ENCODE measurements at places on chromosomes 12 and 14.

- DNase-seq = no peak
These were observed 24.3 kb downstream of the NCOR2 start for GRCh38 chr12:124543052-124543589.

- DNase-seq = no peak
These were observed 473.0 kb downstream of the RAD51B start for GRCh38 chr14:68292441-68293215.

DNA sequence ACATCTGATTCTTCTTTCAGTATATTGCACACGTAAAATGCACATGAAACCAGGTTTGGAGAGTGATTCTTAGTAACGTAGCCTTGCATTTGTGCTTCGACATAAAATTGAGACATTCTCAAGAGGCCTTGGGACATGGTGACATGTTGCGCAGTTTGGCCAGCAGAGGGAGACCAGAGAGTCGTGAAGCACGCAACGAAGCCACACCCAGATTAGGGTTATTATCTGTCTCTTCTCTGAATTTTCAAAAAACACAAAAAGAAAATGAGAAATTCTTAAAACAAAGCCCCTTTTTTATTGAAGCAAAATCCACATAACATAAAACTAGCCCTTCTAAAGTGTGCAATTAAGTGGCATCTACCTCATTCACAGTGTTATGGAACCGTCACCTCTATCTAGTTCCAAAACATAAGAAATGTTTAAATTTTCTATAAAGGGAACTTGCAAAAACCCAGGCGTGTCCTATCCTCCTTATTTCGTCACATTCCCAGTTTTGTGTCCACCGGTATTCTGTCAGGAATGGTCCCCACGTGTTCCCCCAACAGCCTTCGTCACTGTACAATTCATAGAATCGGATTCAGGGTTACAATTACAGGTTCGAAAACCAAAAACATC, 108.8 kb upstream of the ATF7IP start:
- peak; percentile 48 for DNase-seq

GRCh38 chr14:71006200-71006563, 98.9 kb downstream of the PCNX1 start:
- DNase-seq = no peak

DNA sequence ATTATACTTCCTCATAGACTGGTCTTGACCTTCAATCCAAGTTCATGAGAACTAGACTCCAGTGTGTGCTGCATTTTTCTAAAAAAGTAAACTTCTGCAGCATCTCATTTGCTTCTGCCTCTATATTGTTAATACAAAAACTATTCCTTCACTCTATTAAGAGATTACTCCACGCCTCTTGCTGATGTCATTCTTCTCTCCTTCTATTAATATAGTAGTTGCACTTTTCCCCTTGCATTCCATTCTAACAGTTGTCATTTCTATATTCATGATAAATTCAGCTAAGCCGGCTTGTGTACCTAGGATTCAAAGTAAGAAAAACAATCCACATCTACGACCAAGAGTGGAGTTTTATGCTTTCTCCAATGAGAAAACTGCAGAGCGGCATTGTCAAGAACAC, 480.4 kb upstream of the NOVA1 start:
- no peak for DNase-seq

DNA sequence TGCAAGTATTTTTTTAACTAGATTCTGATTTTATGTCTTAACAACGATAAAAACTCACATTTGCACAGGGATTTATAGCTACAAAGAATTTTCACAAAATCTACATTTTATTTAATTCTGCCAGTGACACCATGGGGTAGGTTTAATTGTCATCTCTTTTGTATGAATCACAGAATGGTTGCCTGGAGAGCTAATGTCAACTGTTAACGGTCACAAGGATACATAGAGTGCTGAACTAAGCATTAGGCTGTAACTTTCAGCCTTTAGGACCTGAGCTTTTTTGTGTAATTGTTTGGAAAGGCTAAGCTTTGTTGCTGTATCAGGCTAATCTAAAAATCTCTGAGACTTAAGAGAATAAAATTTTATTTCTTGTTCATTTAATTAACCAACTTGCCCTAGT, 465.3 kb upstream of the TBX3 start:
- no peak for DNase-seq

DNA sequence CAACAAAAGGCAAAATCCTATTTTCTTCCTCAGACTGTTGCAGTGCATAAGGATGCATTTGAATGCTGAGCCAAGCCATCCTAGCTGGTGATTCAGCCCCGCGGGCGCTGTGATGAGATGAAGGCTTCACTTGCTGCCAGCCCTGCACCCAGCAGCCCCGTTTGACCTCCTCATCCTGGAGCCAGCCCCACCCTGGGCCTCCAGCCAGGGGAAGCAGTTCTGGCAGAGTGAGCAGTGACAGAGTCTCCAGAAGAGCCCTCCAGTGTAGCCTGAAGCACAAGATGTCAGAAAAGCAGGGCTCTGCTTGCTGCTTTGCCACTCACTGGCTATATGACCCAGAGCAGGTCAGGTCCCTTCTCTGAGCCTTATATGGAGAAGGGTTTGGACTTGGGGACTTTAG, 96.2 kb upstream of the HSPB8 start:
- no peak for DNase-seq

DNA sequence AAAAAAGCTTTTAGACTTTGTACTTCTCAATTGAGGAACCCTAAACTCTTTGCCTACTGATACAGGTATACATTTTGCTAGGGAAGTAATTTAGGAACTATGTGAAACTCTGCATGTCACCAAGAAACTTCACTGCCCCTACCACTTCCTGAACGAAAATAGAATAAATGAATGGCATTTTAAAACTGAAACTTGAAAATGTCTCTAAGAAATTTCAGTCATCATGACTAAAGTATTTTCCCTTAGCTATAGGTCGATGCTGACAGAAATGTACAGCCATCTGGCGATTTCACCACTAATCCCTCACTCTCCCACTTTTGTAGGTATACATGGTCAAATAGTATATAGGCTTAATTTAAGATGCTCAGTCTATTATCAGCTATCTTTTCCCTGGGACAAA, 194.9 kb upstream of the SYT10 start:
- no peak for DNase-seq

GRCh38 chr12:49048953-49049352, 11.6 kb downstream of the KMT2D start:
- no peak for DNase-seq

DNA sequence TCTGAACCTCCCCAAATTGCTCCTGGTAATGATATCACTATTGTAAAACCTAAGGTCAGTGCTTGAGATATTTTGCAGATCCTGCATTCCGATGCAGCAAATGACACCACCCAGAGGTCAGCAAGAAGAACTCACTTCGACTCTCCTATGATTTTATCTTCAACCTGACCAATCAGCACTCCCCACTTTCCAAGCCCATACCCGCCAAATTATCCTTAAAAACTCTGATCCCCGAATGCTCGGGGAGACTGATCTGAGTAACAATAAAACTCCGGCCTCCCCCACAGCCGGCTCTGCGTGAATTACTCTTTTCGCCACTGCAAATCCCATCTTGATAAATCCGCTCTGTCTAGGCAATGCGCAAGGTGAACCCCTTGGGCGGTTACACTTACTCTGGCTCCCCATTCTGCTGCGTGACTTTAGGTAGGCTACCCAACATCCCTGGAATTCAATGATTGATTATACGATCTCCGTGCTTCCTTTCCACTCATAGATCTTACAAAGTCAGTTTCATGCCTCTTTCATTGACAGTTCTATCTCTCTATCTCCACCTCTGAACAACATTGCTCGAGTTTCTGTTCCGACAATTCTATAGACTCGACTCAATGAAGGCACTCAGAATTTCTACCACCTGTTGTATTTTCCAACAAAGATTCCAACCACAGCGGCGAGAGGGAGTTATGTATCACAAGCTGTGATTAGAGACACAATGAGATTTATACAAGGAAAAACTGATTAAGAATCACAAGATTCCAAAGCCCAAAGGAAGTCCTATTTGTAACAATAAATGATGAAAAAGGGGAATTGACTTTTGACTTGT, 939 bp downstream of the NPC2 start:
- DNase-seq = no peak

All from effector CD8-positive, alpha-beta T cell (primary cell).